Cortex of kidney (tissue), 1 donor: ENCODE measurements at places on chromosomes 3 and 15.

DNA sequence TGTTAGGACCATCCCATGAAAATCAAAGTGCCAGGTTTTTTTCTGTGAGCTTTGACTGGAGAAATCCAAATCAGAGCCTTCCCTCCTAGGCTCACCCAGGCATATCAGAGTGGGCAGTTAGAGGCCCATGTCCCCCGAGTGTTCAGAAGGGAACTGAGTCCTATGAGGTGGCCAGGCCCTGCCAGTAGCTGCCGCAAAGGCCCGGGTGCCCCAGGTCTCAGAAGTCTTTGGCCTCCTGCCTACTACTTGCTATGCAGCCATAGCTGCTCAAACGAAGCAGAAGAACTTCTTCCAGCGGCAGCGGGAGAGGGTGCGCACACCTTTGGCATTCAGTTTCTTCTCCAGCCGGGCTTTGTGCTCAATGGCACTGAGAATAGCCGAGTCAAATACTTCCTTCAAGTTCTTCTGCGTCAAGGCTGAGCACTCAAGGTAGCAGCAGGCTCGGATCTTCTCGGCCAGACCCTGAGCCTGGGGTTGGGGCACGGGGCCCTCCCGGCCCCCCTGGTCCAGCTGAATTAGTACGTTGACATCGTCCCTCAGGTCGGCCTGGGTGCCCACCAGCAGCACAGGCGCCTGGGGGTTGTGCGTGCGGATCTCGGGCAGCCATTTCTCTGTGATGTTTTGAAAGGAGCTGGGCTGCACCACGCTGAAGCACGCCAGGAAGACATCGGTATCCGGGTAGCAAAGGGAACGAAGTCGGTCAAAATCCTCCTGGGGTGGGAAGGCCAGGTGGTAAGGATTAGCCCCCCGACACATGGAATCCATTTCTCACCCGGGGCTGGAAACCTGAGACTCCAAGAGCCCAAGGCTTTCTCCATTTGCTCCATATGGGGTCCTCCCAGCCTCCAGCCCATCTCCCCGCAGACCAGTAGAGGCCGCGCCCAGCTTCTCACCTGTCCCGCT is 992 bp downstream of the RHOV start:
- DNase-seq = no peak

GRCh38 chr3:149142682-149143081 is 13.2 kb downstream of the HPS3 start:
- no peak for DNase-seq

DNA sequence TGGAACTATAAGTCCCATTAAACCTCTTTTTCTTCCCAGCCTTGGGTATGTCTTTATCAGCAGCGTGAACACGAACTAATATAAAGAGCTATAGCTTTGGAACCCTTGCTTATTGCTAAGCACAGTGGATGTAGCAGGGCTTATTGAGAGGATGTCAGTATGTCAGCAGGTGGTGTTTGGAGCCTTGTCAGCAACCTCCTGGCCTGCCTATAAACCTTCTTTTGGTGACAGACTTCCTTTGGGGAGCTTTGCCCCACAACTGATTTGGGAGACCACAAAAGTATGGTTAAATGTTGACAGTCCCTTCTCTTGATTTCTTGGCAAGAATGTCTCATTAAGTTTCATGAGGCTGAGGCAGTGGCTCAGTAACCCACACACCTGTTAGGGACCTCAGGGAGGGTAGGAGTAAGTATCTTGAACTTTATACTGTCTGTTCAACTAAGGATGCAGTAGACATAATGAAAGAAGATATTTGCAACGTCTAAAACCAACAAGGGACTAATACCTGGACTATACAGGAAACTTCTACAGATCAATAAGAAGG is 14.8 kb downstream of the CCNDBP1 start:
- no peak for DNase-seq

- DNase-seq = no peak
These were observed 1.1 kb upstream of the EPHA6 start for GRCh38 chr3:96813134-96813819.

- no peak for DNase-seq
These were observed 1.0 kb downstream of the CSPG5 start for GRCh38 chr3:47577583-47578118.

DNA sequence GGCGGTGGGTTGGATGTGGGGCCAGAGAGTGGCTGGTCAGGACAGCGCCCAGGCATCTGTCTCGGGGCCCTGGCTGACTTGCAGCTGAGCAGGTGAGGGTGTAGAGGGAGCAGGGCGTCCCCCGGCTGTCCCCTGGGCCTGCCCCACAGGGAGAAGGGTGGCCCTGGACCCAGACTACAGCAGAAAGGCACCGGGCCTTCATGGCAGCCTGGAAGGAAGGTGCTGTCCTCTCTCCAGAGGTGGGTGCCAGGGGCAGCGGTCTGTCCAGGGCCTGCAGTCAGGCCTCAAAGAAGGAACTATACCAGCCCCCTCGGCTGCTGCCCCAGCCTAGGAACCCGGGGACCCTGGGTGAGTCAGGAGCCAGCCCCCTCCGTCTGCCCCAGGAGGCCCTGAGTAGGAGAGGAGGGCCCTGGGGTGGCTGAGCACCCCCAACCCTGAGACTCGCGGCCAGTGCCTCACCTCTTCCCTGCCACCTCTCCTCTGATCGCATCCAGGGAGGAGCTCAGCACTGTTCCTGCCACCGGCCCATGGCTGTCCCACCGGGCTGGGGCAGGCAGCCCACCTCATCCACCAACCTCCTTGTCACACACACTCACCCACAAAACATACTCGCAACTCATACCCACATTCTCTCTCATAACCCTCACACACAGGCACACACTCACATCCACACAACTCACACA is 133.5 kb downstream of the FBLN2 start:
- no peak for DNase-seq

DNA sequence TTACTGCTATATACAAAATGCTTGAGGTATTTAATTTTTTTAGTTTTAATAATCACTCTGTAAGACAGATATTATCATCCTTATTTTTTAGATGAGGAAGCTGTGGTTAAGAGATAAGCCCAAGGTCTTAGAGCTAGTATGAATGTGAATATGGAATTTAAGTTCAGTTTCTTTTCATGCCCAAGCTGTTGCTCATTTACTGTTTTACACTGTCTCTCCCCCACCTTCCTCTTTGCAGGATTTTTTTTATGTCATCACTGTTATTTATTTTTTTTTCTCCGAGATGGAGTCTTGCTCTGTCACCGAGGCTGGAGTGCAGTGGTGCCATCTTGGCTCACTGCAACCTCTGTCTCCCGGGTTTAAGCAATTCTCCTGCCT is 22.5 kb downstream of the MAP2K5 start:
- no peak for DNase-seq

GRCh38 chr3:34388830-34389229 is 590.4 kb downstream of the PDCD6IP start:
- DNase-seq = no peak

GRCh38 chr3:177041730-177042551 is 155.3 kb downstream of the TBL1XR1 start:
- no peak for DNase-seq

- DNase-seq = no peak
These were observed 379.6 kb downstream of the MECOM start for GRCh38 chr3:169283951-169284350.

- DNase-seq = no peak
These were observed 2.2 kb upstream of the UBA3 start for GRCh38 chr3:69082361-69082760.

GRCh38 chr3:136353461-136353860 is 103.3 kb downstream of the PCCB start:
- no peak for DNase-seq

DNA sequence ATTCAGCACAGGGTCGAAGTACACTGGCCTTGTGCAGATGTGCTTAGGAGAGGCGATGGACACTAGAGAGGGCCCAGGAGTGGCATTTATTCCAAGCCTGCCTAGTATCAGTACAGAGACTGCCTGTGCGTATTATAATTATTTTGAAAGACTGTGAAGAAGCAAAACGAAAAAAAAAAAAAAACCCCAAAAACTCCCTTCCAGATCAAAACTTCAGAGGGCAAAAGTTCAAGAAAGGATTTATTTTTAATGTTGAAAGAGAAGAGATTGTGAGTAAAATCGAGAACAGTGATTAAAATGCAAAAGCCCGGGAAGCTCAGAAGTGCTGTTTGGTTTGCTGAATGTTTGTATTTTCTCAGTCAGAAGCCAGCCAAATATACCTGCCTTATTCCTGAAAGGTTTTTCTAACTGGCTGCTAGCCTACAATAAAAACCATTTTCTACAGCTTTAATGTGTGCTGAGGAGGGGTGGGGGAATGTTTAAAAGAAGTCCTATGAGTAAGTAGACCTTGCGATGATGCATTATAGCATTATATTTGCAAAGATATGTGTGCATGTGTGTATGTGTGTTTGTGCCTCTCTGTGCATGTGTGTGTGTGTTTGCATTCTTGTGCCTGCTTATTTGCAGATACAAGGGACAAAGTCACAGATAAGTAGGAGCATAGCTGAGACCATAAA is 19.3 kb upstream of the LZTFL1 start:
- no peak for DNase-seq

DNA sequence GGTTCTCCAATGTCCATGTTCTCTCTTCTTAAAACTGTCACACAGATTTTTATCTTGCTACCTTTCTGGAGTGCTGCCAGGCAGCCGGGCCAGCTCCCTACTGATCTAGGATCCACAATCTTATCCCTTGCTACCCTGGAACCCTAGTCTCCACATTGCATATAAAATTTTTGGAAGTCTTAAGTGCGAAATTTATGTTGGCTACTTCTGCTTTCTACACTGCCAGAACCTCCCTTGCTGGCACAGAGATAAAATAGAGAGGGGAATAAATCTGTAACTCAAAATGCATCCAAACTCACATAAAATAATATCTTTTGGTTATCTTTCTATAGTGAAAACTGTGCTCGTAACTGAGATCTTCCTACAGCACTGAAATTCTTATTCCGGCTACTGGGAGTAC is 182.6 kb downstream of the ZPLD1 start:
- DNase-seq = no peak

DNA sequence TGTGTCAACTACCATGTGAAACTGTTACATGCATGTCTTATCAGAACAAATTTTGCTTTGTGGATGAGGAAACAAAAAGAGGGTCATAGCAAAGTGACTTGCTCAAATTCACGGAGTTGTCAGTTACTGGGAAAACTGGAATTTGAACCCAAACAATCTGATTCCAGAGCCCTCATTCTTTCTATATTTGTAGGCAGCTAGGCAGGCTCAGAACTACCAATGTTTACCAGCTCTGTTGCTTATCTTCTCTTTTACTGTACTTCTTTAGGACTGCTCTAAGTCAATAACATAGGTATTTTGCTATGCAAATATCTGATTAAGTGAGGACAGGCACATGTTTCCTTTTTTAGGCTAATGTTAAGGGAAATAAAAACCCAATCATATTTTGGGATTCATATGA is 450.5 kb downstream of the ZPLD1 start:
- DNase-seq = no peak

DNA sequence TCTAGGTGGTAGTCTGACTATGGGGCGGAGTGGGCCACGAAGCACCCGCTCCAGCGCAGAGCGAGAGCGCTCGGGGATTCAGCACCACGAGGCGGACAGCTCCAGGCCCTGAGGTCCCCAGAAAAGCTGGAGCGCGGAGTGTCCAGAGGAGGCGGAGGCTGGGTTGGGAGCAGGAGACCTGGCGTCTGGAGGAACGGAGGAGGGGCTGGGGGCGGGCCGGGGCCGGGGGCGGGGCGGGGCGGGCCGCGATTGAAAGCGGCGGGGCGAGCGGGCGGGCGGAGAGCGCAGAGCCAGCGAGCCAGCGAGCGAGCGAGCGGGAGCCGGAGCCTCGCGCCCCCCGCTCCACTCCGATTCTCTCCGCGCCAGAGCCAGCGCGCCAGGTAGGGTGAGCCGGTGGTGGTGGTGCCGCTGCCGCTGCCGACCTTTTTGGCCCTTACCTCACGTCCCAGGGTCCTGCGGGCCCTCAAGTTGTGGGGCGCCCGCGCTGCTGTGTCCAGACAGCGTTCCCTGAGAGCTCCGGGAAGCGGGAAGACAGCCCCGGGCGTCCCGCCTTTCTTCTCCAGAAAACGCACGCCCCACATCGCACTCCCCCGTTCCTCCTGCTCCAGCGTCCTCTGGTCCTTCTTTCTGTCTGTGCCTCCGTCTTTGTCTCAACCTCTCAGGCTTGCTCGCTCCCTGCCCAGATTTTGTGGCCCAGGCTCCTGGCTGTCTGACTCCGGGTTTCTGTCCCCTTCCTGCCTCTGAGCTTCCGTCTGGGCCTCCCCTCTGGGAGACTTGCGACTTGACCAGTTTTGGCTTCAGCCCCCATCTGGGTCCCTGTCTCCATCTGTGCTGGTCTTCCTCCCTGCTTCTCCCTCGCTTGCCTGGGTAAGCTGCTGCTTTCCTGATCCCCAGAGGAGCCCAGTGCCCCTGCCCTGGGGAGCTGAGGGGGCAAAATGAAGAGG is at the start of gene GRM2:
Gene GRM2 (plus strand): TSS at position 281 of the 944 bp plus-strand sequence. CDS start 1,916 bp downstream, outside the sequence.
- DNase-seq = no peak

DNA sequence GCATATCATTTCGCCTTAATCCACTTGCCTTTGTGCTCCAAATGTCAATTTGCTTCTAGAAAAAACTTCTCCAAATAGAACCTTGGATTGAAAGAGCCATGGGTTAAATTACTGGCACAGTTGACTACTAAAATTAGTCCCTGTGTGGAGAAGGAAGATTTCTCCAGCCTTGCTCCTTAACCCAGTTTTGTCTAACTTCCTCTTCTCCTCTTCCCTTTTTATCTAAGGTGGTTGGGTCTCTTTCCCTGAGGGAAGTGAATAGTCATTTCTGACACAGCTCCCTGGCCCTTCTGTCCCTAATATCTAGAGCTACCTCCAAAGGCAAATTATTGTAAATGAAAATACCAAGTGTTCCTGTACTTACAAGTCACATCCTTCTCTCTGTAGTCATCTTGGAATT is 527.9 kb upstream of the TBL1XR1 start:
- DNase-seq = no peak
